ENCODE measurements at places on chromosomes 2 and 18.

- no peak for DNase-seq
These were observed 25.3 kb downstream of the IL1F10 start for GRCh38 chr2:113092864-113093612.

DNA sequence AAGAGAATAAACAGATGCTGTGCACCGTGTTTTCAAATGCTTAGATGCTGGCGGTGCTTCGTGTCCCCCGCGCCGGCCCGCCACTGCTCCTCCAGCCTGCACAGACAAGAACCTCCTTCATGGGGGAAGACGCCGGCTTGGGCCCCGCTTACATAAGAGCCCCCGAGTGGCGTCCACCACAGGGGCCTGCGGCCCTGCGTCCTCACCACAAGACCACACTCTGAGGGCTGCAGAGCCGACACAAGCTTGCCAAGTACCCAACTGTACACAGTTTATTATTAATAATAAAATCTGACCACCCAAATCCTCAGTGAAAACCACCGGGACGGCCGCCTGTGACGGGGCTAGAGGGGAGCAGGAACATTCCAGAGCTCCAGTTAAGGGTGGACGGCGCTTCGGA lies 232.2 kb downstream of the HDAC4 start:
- DNase-seq, result no peak

DNA sequence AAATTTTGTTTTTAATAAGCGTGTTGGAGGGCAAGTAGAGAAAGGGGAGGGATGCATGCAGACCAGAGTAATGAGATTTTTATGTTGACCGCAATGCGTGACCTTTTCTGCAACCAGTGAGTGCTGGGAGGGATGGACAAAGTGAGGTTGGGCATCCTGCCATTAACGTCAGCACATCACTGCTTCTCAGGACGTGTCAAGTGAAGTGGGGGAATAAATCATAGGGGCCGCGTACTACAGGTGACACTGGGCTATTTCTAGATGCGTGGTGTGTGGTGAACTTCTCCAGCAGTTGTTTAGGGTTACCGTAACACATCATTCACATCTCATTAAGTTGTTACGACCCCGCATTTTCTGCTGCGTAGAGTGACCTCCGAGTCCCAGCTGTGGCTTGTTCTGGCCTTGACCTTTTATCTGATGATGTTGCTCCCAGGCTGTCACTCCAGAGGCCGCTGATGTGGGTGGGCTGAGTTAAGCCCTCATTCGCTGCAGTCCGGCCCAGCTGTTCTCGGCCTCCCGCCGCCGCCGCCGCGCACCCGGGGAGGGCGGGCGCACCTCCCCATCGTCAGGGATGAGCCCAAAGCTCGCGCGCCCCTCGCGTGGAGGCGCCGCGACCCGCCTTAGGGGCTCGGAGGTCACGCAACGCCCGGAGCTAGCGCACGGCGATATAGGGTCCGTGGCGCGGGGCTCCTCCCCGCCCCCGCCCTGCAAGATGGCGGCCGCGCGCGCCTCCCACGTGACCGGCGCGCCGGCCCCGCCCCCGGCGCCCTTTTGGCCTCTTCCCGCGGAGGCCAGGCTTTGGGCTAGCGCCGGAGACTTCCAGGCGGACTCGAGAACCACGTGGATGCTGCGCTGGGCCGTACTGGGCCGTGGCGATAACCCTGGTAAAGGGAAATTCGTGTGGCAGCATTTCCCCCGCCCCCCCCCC lies 3.5 kb downstream of the ZCCHC2 start:
- peak; percentile 23 for DNase-seq

DNA sequence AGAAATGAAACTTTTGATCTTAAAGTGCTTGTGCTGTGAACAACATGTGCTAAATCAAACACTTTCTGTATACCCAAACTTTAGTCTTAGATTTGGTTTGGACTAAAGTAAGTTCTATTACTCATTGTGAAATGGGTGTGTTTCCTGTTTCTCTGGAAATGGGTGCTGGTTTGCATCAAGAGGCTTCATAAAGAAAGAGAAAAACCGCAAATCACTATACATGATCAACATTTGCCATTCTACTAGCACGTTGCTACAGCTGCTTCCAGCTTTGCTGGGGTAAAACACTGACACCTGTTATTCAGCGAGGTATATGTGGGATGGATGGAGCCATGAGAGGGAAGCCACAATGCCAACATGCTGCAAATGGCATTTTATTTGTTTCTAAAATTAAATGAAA lies 547.0 kb upstream of the ACVR2A start:
- DNase-seq, result no peak

- no peak for DNase-seq
These were observed 11.3 kb upstream of the GRP start for GRCh38 chr18:59208602-59209125.

GRCh38 chr2:30180226-30180625 lies 33.4 kb downstream of the YPEL5 start:
- no peak for DNase-seq

GRCh38 chr18:37361335-37362157 lies 204.1 kb downstream of the CELF4 start:
- DNase-seq, result no peak

- no peak for DNase-seq
These were observed 446 bp upstream of the EFHD1 start for GRCh38 chr2:232632904-232633412.

DNA sequence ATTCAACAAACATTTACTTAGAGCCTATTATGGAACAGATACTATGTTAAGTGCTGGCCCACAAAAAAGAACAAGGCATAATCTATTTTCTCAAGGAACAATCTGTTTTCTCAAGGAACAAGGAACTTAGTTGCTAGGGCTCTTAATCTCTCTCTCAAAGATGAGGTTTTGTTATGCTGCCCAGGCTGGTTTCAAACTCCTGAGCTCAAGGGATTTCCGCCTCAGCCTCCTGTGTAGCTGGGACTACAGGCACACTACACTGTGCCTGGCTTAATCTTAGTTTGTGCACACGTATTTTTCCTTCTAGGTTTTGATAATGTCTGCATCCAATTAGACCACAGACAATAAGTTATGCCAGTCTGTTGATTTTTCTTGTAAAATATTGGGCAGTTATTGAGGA lies 89.5 kb downstream of the PTH2R start:
- DNase-seq, result no peak

DNA sequence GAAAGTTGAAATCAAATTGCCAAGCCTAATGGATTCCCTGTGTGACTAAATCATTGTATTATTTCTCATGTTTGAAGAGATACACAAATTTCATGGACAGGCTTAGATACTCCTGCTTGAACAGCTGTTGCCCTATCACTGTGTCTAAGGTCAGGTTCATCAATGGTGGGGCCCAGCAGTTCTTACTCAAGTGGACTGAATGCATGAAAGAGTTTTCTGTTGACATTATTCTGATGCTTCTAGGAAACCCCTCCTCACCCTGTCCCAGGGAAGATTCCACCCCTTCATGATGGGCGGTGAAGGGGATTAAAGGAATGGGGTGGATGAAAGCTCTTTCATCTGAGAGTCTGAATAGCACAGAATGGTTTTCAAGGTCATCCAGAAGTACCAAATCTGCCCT lies 148.8 kb downstream of the INO80D start:
- DNase-seq, result no peak

- DNase-seq, result no peak
These were observed 934.8 kb downstream of the NRXN1 start for GRCh38 chr2:50097148-50097547.

DNA sequence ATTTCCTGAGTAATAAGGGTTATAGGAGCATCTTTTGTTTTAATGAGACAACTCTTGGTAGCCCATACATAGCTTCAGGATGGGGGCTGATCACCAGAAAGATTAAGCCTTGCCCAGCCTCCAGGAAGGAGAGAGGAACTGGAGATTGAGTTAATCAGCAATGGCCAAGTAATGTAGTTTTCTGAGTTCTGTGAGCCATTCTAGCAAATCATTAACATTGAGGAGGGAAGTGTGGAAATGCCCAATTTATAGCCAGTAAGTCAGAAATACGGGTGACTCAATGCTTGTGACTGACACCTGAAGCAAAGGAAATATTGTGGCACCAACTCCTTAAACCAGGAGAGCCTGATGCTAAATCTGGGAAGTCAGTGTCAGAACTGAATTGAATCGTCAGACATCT lies 205.1 kb upstream of the SRD5A2 start:
- DNase-seq, result no peak

GRCh38 chr2:232369126-232369951 lies 9.2 kb upstream of the ALPP start:
- DNase-seq, result no peak

GRCh38 chr2:122692400-122693083 lies 937.1 kb downstream of the TSN start:
- DNase-seq, result peak; percentile 5

Measured in NCI-H2029 treated with DMSO at 0.1 percent for 48 hours (cell line).